ENCODE measurements at places on chromosomes 1 and 21.

- no peak overlapping the region for H3K4me3 ChIP-seq
- no peaks in the 10 kb centered on the region for H3K36me3 ChIP-seq
- H3K27ac ChIP-seq, result no peak overlapping the region
- no peaks in the 10 kb centered on the region for H3K27me3 ChIP-seq
- no peak for DNase-seq
Measured at GRCh38 chr1:212461916-212462660, 29.4 kb downstream of the NENF start.

- no peak overlapping the region for H3K4me3 ChIP-seq
- H3K27me3 ChIP-seq, result peaks cover 4% of the 10 kb centered on the region
- no peak overlapping the region for H3K27ac ChIP-seq
- H3K36me3 ChIP-seq, result peaks cover 4% of the 10 kb centered on the region
Measured at GRCh38 chr1:31725777-31726535, 22.1 kb upstream of the COL16A1 start.

- peak overlapping the region; percentile 91 for H3K27ac ChIP-seq
- no peak for DNase-seq
- peaks cover 19% of the 10 kb centered on the region for H3K4me1 ChIP-seq
- peaks cover 91% of the 10 kb centered on the region for H3K36me3 ChIP-seq
Measured at GRCh38 chr1:160308451-160309184, 23.7 kb upstream of the PEX19 start.

GRCh38 chr1:219731771-219732170 is 118.9 kb upstream of the ZC3H11B start:
- no peaks in the 10 kb centered on the region for H3K27me3 ChIP-seq
- no peak overlapping the region for H3K4me3 ChIP-seq

DNA sequence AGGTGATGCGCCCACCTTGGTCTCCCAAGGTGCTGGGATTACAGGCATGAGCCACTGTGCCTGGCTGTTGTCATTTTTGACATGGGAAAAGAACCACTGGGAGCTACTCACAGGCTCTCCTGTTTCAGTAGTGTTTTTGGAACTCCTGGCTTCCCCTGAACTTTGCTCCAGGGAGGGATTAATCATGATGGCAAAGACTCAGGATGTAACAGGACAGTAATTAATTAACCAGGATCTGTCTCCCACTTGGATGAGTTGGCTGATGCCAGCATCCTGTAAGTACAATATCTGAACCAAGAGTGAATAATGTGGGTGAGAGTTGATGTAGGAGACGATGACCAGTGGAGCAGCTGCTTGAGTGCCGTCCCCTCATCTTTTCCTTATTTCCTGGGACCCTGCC is 4.9 kb downstream of the SFT2D2 start:
- H3K4me3 ChIP-seq, result no peak overlapping the region
- no peaks in the 10 kb centered on the region for H3K27me3 ChIP-seq
- DNase-seq, result no peak
- H3K36me3 ChIP-seq, result peaks cover 19% of the 10 kb centered on the region
- no peak overlapping the region for H3K27ac ChIP-seq

GRCh38 chr1:205071028-205071409 is 13.2 kb downstream of the TMEM81 start:
- no peak overlapping the region for H3K27ac ChIP-seq
- H3K4me3 ChIP-seq, result no peak overlapping the region
- DNase-seq, result peak; percentile 60
- no peaks in the 10 kb centered on the region for H3K27me3 ChIP-seq

GRCh38 chr1:41149570-41149969 is 92.5 kb downstream of the SCMH1 start:
- peaks cover 33% of the 10 kb centered on the region for H3K4me1 ChIP-seq
- H3K27ac ChIP-seq, result no peak overlapping the region
- no peak overlapping the region for H3K4me3 ChIP-seq
- H3K36me3 ChIP-seq, result peaks cover 10% of the 10 kb centered on the region

GRCh38 chr1:235298758-235299157 is 29.2 kb downstream of the ARID4B start:
- H3K4me3 ChIP-seq, result no peak overlapping the region
- peaks cover 14% of the 10 kb centered on the region for H3K4me1 ChIP-seq
- no peaks in the 10 kb centered on the region for H3K36me3 ChIP-seq
- no peak overlapping the region for H3K27ac ChIP-seq
- no peaks in the 10 kb centered on the region for H3K27me3 ChIP-seq
- DNase-seq, result no peak

GRCh38 chr1:177346790-177347359 is 176.1 kb downstream of the BRINP2 start:
- no peaks in the 10 kb centered on the region for H3K36me3 ChIP-seq
- H3K4me1 ChIP-seq, result no peaks in the 10 kb centered on the region
- H3K27ac ChIP-seq, result no peak overlapping the region
- no peak overlapping the region for H3K4me3 ChIP-seq
- no peak for DNase-seq
- no peaks in the 10 kb centered on the region for H3K27me3 ChIP-seq

GRCh38 chr21:42341776-42342542 is 8.8 kb downstream of the TFF2 start:
- no peaks in the 10 kb centered on the region for H3K4me1 ChIP-seq
- no peaks in the 10 kb centered on the region for H3K27me3 ChIP-seq
- no peak overlapping the region for H3K27ac ChIP-seq
- no peaks in the 10 kb centered on the region for H3K36me3 ChIP-seq
- H3K4me3 ChIP-seq, result no peak overlapping the region

DNA sequence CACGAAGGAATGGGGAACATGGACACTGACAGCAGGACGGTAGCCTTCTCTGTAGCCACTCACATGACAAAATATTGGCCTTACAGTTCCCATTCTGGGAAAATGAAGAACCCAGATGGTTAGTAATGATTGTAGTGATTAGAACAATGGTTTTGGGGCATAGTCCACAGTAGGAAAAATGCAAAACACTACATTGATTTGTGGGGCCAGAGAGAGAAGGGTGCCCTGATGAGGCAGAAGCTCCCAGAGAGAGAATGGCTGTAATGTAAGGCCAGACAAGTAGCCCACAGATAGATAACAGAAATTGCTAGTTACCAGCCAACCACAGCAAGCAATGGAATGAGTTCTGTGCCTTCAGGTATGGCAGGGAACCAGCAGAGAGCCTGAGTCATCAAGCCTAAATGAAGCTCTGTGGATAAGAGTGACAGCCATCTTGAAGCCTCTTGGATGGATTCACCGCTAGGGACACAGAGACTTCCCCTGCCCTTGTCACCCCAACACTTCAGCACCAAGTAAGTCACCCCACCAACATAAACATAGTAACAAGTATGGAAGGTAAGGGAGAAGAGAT is 206.1 kb downstream of the BACH1 start:
- no peak overlapping the region for H3K27ac ChIP-seq
- no peak for DNase-seq
- no peaks in the 10 kb centered on the region for H3K27me3 ChIP-seq
- H3K4me1 ChIP-seq, result peaks cover 23% of the 10 kb centered on the region
- no peak overlapping the region for H3K4me3 ChIP-seq

DNA sequence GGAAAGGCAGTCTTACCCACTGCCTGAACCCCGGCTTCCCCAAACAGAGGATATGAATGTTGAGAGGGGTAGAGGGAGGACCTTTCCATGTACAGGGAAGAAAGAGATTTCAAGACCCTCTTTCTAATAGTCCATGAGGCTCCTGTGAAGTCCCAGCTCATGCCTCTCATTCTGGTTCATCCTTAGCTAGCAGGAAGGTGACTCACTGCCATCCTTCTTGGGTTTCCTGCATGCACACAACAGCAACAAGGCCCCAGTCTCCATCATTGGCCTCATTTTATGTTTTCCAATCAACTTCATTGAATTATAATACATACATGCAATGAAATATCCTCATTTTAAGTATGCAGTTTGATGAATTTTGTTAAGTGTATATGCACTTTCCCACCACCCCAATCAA is 46.2 kb downstream of the SYT2 start:
- no peaks in the 10 kb centered on the region for H3K36me3 ChIP-seq
- DNase-seq, result peak; percentile 79
- H3K4me1 ChIP-seq, result no peaks in the 10 kb centered on the region

- peaks cover 30% of the 10 kb centered on the region for H3K36me3 ChIP-seq
- peak within 1 kb of the TSS; percentile 81 for H3K27ac ChIP-seq
- peak within 1 kb of the TSS; percentile 93 for H3K4me3 ChIP-seq
- H3K4me1 ChIP-seq, result peaks cover 33% of the 10 kb centered on the region
Measured at GRCh38 chr21:46285206-46285661, at the start of gene MCM3AP. Gene MCM3AP (minus strand): TSS chr21:46285611. CDS start chr21:46285286, 325 bp downstream.

GRCh38 chr1:160542303-160542945 is 19.4 kb upstream of the SLAMF6 start:
- H3K4me3 ChIP-seq, result no peak overlapping the region
- no peaks in the 10 kb centered on the region for H3K27me3 ChIP-seq
- no peak for DNase-seq
- H3K27ac ChIP-seq, result no peak overlapping the region
- no peaks in the 10 kb centered on the region for H3K4me1 ChIP-seq

DNA sequence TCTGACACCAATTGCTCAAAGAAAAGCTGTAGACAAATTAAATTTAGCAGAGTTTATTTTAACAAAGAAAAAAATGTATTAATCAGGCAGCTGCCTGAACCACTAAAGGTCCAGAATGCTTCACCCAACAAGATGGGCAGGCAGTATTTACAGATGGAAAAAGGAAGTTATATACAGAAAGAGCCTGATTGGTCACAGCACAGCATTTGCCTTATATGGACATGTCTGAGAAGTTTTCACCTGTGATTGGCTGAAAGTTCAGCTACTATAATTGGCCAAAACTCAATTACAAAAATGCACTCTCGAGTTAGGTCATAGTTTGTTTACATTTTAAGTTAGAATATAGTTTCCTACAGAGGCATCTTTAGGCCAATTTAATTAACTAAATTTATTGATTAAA is 15.1 kb upstream of the FMO1 start:
- no peak overlapping the region for H3K4me3 ChIP-seq
- no peak overlapping the region for H3K27ac ChIP-seq
- no peaks in the 10 kb centered on the region for H3K4me1 ChIP-seq
- H3K27me3 ChIP-seq, result no peaks in the 10 kb centered on the region
- H3K36me3 ChIP-seq, result no peaks in the 10 kb centered on the region
- no peak for DNase-seq

DNA sequence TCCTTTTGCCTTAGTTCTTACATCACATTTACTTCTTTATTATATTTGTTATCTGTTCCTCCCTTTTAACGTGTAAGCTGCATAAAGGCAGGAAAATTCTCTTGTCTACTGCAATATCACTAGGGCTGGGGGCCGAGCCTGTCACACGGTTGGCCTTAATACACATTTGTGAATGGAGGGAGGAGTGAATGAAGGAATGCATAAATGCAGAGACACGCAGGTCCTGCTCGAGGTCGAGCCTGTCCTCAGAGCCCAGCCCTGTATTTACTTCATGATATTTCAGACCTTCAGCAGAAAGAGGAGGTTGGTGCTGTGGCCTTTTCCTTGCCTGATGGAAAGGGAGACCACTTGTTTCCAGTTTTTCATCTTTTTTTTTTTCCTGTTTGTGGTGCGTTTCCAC is 671.3 kb downstream of the PTPRU start:
- H3K36me3 ChIP-seq, result no peaks in the 10 kb centered on the region
- no peak overlapping the region for H3K27ac ChIP-seq
- H3K4me1 ChIP-seq, result no peaks in the 10 kb centered on the region
- no peak for DNase-seq
- H3K27me3 ChIP-seq, result no peaks in the 10 kb centered on the region
- H3K4me3 ChIP-seq, result no peak overlapping the region

GRCh38 chr1:109840011-109840629 is 70.5 kb upstream of the CSF1 start:
- no peaks in the 10 kb centered on the region for H3K36me3 ChIP-seq
- H3K27ac ChIP-seq, result no peak overlapping the region
- DNase-seq, result peak; percentile 4

DNA sequence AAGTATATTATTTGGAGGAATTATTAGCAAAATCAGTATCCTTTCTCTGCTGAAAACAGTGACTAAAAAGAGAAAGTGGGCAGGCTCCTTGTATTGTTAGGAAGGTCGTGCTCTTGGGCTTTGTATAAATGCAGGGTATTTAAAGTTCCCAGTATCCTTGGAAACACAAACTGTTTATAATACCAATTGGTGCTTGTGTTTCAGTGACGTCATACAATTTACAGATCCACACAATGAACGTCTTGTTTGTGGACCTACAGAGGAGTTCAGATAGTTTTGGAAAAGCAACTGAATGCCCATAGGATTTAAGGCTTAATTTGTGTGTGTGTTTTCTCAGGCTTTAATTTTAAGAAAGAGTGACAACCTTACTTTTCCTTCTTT is 168.2 kb downstream of the RASAL2 start:
- no peak for DNase-seq
- peak overlapping the region; percentile 69 for H3K27ac ChIP-seq
- no peaks in the 10 kb centered on the region for H3K27me3 ChIP-seq
- no peaks in the 10 kb centered on the region for H3K36me3 ChIP-seq

- no peaks in the 10 kb centered on the region for H3K27me3 ChIP-seq
- no peak for DNase-seq
- H3K4me1 ChIP-seq, result no peaks in the 10 kb centered on the region
- no peak overlapping the region for H3K27ac ChIP-seq
Measured at GRCh38 chr1:14328685-14329084, 269.8 kb upstream of the KAZN start.

- H3K4me1 ChIP-seq, result no peaks in the 10 kb centered on the region
- no peak overlapping the region for H3K4me3 ChIP-seq
- DNase-seq, result no peak
- H3K36me3 ChIP-seq, result no peaks in the 10 kb centered on the region
- no peak overlapping the region for H3K27ac ChIP-seq
- no peaks in the 10 kb centered on the region for H3K27me3 ChIP-seq
Measured at GRCh38 chr1:170375082-170375723, 156.8 kb upstream of the GORAB start.

DNA sequence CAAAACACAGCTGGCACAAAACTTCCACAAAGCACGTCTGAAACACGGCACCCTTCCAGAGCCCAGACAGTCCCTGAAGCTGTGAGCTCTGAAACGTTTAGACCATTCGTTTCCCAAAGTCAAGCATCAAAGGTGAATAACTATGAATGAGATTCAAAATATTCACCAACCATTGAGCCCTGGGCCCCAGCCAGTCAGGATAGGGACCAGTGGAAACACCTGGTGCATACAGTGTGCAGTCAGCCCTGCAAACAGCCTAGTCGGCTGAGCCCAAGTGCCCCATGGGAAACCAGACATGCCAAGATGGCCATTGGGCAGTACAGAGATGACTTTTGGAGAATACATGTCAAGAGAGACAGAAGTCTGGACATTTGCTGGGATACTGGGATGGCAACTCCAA is 90.4 kb upstream of the EDN2 start:
- H3K27me3 ChIP-seq, result no peaks in the 10 kb centered on the region
- no peak overlapping the region for H3K4me3 ChIP-seq
- peaks cover 23% of the 10 kb centered on the region for H3K4me1 ChIP-seq
- peaks cover 5% of the 10 kb centered on the region for H3K36me3 ChIP-seq
- no peak overlapping the region for H3K27ac ChIP-seq
